PC-9 (cell line): ENCODE measurements at places on chromosomes 6 and 20. TPM values are rescaled to one million over a fixed set of nuclear protein-coding genes. Genes with fewer than 3 reads are reported as not detected.

- DNase-seq, result no peak
- no peak overlapping the region for H3K27ac ChIP-seq
- H3K27me3 ChIP-seq, result no peaks in the 10 kb centered on the region
Observed at GRCh38 chr6:42264162-42264851, 46.6 kb upstream of the MRPS10 start.

RALGAPB gene
- 35.2 and 40.2 TPM in 2 replicates for total RNA-seq

GINS1 gene
- total RNA-seq, result 26.6 and 27.8 TPM in 2 replicates

RIPOR3 gene
- total RNA-seq, result 4.1 and 6.3 TPM in 2 replicates

KCNQ2 gene
- total RNA-seq, result 0.30 TPM in 1 of 2 replicates, not detected in the other

SNAP25 gene
- not detected in 2 replicates for total RNA-seq
